ENCODE measurements at places on chromosomes 1 and 21.
A peak's percentile ranks its signal among the peaks of the same experiment; 100 is the strongest.

GRCh38 chr1:203206129-203206687 lies 19.7 kb upstream of the CHI3L1 start:
- DNase-seq = no peak

GRCh38 chr1:180975551-180975950 lies 47.1 kb downstream of the STX6 start:
- DNase-seq = peak; percentile 43

DNA sequence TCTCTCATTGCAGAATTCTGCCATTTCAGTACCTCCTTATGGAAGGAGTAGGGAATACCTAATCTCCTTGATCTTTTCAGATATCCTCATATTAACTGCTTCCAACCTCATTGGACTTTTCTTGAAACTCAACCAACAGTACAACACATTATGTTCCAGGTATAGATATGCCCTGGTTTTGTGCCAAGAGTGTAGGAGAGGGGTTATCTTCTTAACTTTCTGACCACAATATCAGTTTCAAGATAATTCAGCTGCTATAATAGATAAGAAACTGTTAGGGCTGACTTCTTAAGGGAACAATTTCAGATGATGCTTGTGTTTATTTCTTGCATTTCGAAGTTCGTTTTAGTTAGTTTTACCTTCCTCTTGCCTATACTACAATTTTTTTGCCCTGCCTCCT lies 2.1 kb upstream of the LPGAT1 start:
- DNase-seq = peak; percentile 65

DNA sequence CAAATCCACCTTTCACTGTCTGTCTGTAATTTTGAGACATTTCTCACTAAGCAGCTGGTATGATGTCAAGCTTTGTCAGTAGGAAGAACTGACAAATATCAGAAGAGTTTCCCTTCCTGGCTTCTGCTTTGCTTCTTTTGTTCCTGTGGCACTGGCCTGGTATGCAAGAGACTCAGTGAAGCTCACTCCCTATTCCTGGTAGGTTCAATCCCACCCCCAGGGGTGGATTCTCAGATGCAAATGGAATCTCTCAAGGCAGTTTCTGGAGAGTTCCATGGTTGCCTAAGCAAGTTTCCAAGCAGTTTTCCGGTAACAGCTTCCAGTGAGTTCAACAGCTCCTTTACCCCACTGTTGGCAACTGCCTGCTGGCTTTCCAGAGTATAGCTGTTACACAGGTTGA lies 683.4 kb downstream of the PTPRC start:
- DNase-seq = no peak

GRCh38 chr1:45356186-45356585 lies 15.9 kb upstream of the MUTYH start:
- no peak for DNase-seq

DNA sequence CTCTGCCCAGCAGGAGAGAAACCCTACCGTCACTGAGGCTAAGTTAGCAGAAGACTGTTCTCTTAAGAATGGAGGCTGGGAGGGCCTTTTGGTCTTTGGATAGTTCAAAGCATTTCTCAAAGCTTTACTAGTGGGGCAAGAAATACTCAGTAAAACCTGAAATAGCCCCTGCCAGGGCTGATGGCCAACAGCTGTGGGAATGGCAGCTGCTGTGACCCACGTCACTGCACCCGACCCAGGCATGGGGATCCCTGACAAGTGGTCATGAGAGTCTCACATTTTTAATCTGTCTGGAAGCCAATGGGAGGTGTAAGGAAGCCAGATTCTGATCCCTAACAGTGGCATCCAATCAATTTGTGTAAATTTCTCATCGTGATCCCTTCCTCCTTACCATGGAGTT lies 44.5 kb upstream of the ENAH start:
- no peak for DNase-seq

DNA sequence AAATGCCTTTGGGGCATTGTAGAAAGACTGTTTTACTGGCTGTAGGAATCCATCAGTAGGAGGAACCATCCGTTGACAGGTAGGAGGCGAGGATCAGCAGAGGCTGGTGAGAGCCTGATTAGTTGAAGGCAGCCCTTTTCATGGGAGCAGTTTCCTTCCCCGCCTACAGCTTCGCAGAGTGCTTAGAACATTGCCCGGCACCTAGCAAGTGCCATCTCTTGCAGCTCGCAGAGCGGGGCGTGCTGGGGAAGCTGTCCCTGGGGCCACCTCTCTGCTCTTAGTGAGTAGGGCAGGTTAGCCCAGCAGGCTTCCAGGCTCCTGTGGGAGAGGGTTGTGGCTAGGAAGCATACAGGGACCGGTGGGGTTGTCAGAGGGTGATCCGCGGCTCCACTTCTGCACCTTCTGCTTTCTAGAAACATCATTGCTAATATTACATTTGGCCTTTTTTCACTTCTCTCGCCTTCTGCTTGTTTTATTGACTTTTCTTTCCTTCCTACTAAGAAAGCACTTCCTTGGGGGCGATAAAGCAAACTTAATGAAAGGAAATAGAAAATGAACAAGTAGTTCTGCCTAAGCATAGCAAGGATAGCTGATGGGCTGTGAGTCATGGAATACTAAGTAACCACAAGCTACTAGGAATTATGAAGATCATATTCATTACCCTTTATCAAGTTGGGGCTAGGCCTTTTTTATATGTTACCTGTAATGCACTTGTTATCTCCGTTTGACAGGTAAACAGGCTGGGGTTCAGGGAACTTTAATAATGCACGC lies 176.7 kb downstream of the GALNT2 start:
- no peak for DNase-seq
